ENCODE measurements at places on chromosomes 12 and 14.

GRCh38 chr14:65168840-65169239 is 66.5 kb upstream of the MAX start:
- no peak for DNase-seq

DNA sequence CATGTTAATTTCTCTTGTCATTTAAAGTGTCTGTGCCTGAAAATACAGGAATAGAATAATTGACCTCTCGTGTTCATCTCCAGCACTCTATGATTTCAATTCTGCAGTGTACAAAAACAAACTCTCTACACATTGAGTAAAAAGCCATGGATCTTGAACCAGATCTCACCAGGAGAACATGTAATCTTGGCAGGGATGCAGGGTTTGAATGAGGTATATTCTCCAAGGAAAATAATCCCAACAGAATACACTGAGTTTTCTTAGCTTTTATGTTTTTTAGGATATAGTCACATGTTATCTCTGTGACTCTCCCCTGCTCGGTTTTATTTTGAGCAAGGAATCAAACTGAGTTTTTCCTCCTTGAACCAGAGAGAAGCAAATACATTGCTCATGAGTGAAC is 224.7 kb downstream of the PIK3C2G start:
- DNase-seq: no peak

- no peak for DNase-seq
These were observed 7.9 kb downstream of the MARK3 start for GRCh38 chr14:103393070-103393469.

- no peak for DNase-seq
These were observed 70.0 kb downstream of the TTC6 start for GRCh38 chr14:37665479-37665878.

DNA sequence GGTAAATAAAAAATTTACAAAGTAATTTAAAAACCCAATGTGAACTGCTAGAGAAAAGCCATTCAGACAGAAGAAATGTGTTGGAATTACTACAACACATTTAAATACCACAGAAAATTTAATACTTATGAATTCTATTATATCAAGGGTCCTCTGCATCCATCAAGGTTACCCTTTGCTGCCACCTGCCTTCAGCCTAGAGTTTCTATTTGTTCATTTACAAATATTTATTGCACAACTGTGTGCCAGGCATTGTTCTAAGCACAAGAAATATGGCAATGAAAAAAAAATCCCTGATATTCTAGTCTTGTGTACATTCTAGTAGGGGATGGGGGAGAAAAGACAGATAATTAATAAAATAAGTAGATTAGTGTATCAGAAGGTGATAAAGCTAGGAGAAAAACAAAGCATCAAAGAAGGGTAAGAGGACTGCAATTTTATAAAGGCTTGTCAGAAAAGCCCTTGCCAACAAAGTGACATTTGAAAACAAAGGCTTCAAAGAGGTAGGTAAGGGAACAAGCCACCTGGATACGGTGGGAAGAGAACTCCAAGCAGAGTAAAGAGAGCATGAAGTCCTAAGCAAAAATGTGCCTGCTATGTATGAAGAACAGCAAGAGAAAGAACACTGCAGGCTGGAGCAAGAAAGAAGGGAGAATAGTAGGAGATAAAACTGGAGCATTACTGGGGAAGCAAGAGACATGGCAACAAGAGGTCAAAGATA is 59.1 kb upstream of the SLC6A13 start:
- no peak for DNase-seq

DNA sequence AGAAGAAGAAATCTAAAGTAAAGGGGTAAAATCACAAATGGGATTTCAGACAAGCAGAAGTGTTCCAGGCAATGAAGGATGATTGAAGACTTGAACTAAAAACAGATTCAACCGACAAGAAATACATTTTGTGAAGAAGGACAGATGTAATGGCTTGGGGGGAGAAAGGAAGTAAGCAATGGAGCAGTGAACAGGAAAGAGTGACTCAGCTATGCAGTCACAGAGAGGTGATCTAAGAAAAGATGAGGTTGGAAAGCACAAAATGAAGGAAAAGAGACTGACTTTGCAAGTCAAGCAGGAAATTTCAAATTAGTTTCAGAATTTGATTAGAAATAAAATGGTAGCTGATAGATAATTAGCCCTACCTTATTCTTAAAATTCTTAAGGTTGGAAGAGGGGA is 66.5 kb downstream of the PUS7L start:
- no peak for DNase-seq

DNA sequence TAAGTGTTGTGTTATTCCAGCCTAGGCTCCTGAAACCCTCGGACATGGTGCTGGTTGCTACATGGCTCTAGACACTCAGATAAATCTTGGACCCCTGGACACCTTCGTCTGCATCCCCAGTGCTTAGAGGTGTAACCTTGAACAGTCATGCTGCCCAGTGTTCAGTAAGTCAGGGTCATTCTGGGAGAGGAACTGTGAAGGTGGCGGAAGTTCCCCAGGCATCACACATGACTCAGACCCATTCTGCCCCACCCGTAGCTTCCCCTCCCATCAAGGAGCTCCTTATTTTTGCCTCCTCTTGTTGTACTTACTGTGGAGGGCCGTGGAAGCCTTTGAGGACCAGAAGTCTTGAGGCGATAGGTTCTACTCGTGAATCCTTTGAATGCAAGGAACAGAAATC is 18.1 kb upstream of the SSPN start:
- no peak for DNase-seq

DNA sequence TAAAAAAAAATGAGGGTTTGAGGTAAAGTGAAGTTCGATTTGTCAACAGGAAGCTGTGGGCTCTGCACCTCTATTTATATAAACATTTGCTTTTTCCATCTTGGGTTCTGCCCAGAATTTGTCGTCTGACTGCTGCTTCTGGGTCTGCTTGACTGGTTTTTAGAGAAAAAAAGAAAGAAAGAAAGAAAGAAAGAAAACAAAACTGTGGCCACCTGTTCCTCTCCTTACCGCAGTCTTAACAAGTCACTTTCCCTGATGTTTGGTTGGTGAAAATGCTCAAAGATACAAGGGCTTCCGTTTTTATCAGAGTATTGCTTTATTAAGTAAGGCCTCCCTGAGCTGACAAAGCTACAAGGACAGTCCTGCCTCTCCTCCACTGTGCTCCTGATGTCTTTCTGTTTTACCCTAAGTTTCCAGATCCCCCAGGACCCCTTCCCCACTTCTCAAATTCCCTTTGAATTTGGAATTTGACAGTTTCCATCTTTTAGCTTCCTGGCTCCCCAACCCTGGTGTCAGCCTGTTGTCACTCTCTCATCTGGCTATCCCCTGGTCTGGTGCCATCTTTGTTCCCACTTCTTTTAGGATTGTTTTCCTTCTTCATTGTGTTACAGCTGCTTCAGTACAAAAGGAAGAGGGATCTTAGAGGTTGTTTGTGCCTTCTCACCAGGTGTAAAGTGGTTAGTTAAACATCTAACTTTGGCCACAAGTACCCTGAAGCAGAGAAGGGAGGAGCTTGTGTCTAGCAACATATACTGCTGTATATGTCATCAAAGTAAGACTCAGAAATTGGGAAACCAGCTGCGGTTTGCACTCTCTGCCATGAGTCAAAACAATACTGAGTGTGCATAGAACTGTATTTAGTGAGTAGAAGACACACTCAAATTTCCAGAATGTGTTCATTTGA is 18.0 kb downstream of the MFAP5 start:
- DNase-seq: peak; percentile 84

DNA sequence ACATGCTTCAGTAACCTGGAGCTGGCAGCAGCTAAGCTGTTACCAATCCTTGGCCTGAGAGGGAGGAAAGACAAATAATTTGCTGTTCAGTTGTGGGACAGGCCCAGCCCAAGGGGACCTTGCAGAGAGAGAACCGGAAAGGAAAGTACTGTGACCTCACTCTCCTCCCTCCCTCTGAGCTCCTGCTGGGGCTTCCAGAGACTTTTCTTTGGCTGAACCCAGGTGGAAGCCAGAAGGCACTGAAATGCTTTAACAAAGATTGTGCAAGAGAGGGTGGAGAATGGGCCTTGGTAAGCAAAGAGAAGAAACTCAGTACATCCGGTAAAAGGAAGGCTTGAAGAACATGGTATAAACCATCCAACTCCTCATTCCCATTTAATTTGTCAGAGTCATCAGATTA is 457.1 kb downstream of the GLT1D1 start:
- DNase-seq: no peak

GRCh38 chr12:96419576-96420276 is 19.5 kb upstream of the CDK17 start:
- DNase-seq: no peak

GRCh38 chr12:109885616-109886015 is 5.3 kb upstream of the GLTP start:
- no peak for DNase-seq

- no peak for DNase-seq
These were observed 19.8 kb upstream of the OVCH1 start for GRCh38 chr12:29517264-29517663.

DNA sequence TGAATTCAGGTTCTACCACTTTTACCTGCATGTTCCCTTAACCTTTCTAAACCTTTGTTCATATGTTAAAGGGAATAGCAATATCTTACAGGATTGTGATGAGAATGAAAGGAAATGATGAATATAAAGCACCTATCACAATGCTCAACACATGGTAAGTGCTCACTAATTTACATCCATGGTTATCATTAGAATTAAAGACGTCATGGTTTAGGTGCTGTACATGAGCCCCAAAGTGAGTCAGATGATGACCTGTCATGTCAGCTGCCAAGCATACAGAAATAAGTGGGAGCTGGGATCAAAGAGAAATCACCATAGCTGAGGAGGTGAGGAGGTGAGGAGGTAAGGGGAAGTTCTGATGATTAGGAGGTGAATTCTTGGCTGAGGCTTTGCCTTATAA is 135.9 kb upstream of the ATP2B1 start:
- DNase-seq: no peak

DNA sequence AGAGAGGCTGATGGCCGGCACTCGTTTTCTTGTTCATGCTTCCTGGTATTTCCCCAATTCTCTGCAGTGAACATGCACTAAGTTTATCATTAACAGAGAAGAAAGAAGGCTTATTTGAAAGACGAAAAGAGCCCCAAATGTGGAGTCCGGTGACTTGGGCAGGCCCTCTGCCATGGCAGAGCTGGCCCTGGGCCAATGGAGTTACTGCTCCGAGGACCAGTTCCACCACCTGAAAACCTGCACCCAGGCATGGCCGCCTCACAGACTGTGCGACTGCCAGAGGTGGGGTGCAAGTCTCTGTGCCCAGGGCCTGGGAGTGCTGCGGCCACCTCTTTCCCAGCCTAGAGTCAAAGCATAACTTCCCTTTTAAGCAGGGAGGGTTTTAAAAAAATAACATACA is 24.9 kb downstream of the DEGS2 start:
- DNase-seq: no peak

DNA sequence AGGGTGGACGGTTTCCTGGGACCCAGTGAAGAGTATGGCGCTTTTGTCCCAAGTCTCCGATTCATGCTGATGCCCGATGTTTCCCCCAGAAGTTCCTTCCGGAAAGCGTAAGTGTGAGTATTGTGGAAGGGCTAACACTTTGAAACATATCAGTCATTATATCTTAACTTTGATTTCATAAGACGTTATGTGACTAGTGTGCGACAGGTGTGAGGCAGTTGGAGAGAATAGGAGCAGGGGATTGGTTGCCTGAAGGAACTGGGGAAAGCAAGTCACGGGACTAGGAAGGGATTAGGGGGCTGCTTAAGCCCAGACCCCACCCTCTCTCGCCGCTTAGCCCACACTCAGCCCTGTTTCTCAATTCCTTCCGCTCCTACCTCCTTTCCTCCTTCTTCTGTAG is 154.9 kb downstream of the CHST11 start:
- DNase-seq: no peak

- no peak for DNase-seq
These were observed 85.1 kb upstream of the CCDC198 start for GRCh38 chr14:57578801-57579200.

DNA sequence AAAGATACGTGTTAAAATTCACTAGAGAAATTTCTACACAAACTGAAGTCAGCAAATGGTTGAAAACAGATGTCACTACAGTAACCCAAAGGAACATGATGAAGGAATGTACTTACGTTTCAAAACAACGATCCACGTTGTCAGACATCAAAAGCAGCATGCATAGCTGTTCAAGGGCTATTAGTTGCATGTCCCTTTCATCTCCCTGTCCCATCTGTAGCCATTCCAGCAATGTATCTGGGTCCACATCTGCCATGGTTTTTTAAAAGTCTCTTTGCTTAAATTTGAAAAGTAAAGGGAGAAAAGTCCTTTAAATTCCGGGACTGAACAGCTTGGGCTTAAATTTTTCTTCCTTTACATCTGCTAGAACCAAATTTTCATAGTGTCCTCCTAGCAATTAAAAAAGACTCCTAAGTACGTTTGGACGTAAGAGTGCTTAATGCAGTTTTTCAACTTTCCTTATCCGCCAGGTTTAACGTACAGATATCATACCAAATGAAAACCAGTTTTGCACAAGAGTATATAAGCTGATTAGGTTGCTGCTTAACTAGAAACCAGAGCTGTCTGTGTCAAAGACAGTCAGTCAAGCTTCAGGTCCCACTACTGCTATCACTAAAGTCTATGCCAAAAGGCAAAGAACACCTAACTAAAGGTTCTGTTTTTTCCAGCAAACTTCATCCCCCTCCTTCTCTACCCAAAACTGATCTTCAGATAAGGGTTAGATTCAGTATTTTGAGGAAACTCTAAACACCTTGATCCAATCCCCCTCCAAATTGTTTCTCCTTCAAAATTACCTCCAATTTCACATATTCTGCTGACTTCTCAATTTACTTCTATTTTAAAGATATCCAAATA is 1.7 kb downstream of the HECTD1 start:
- DNase-seq: no peak

GRCh38 chr14:79161571-79161970 is 991.4 kb downstream of the NRXN3 start:
- DNase-seq: no peak

DNA sequence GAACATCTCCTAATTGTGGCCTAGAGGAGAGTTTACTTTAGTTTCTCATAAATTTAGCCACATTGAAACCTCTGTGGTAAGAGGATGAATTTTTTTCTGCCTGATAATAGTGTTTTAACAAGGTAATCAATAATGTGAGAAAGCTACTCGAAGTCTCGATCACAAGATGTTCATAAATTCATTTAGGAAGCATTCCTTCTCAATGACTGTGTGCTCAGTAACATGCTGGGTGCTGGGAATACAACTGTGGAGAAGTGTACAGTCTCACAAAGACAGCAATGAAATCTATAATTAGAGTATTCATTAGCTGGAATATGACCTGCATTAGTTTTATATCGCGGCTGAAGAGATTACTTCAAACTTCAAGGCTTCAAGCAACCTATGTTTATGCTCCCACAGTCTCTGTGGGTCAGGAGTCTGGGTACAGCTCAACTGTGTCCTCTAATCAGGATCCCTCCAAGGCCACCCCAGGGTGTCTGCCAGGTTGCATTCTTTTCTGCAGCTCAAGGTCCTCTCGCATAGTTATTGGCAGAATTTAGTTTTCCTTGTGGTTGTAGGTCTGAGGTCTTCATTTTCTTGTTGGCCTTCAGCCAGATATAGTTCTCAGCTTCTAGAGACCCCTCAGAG is 167.6 kb downstream of the ANO4 start:
- no peak for DNase-seq

All from activated CD4-positive, alpha-beta memory T cell treated with anti-CD3 and anti-CD28 coated beads for 36 hours (primary cell).